ENCODE measurements at places on chromosomes 7 and 10. TPM values are rescaled to one million over a fixed set of nuclear protein-coding genes. Genes with fewer than 3 reads are reported as not detected.

- no peaks in the 10 kb centered on the region for H3K27me3 ChIP-seq
- H3K4me1 ChIP-seq: peaks cover 30% of the 10 kb centered on the region
- H3K27ac ChIP-seq: no peak overlapping the region
- DNase-seq: no peak
- H3K4me3 ChIP-seq: no peak overlapping the region
Observed at GRCh38 chr10:77290528-77291155, 347.0 kb downstream of the KCNMA1 start.

DNA sequence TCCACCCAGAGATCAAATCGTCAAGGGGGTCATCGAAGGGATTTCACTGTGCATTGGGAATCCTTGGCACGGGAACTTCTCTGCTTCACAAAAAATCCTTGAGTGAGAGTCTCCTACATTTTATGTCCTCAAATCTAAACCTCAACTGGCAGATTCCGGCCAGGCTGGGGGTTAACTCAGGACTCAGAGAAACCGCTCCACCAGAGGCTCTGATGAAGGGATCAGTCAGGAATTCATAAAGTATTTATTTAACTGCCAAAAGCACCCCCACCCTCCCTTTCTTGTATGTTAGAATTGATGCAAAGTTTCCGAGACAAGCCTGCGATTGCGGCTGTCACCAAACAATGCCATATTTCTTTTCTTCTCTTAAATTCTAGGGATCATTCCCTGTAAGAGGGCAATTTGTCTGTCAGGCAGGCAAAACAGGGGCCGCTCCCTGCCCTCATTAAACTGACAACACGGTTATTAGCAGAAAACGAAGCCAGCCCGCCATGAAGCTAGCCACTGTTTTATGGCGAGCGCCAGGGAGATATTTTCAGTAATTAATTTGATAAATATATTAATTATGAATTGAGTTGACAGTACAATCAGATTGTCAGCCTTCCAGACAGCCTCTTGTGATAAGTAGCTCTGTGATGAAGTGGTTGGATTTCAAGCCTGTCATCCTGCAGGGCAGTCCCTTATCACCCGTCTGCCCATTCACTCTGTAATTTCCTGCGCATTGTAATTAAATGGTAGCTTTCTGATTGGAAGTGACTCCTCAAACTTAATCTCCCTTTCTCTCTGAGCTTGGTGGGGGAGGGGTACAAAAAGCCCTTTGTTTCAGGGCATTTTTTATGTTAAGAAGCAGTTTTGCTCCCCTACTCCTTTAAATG is 153.0 kb upstream of the GPR26 start:
- H3K4me1 ChIP-seq: no peaks in the 10 kb centered on the region
- H3K27ac ChIP-seq: no peak overlapping the region
- peaks cover 27% of the 10 kb centered on the region for H3K27me3 ChIP-seq

DNA sequence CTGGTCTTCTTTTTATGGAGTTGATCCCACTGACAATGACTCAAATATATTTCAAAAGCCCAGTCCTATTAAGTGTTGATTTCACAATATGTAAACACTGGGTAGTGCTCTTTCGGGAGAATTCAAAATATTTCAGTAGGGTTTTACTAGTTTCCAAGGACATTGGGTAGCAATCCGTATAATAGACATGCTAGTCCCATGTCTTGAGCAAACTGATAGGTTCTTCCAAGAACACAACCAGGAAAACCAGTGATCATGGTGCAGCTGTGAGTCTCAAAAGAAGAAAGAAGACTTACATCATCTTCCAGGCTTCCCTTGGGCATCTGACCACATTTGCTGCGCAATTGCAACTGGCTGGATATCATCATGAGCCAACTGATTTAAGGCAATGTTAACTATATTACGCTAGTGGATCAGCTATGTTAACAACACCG is 59.3 kb upstream of the APBB1IP start:
- H3K4me3 ChIP-seq: no peak overlapping the region
- H3K27ac ChIP-seq: no peak overlapping the region
- no peaks in the 10 kb centered on the region for H3K36me3 ChIP-seq
- no peaks in the 10 kb centered on the region for H3K27me3 ChIP-seq
- no peak for DNase-seq

CHST15 gene
- total RNA-seq: 23.0 TPM

DNA sequence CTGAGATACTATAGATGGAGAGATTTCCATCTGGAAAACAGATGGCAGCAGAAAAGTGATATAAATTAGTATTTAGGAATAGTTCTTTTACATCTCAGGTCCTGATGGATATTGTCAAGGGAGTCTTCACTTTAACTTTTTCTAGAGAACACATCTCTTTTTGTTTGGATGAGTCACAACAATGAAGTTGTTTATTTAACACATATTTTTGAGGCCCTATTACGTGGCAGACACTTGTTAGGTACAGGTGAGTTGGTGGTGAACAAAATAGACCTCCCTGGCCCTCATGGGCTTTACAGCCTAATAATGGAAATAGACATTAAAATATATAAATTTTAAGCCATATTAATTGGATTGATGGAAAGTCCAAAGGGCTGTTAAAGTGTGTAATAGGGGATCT is 168.3 kb downstream of the VTI1A start:
- no peak overlapping the region for H3K4me3 ChIP-seq
- H3K27ac ChIP-seq: no peak overlapping the region
- DNase-seq: no peak
- no peaks in the 10 kb centered on the region for H3K36me3 ChIP-seq

PNLIPRP3 gene
- 1.9 TPM for total RNA-seq

DNA sequence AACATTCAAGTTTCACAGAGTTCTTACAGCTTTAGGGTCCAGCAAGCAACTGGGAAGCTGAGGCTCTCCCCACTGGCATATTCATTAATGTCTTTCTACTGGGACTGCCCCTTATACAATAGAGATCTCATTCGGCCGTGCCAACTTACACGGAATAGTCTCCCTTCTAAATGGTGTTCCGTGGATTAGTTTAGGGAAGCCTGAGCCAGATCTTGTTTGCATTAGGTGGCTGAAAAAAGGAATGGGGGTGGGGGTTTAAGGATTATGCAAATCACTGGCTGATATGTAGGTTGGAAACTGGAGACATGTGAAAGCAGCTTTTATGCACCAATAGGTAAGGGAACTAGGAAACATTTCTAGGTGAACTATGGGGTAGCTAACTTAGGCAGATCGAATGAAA is 218.3 kb downstream of the TRIL start:
- no peak for DNase-seq
- H3K4me1 ChIP-seq: peaks cover 4% of the 10 kb centered on the region
- no peaks in the 10 kb centered on the region for H3K27me3 ChIP-seq
- H3K27ac ChIP-seq: no peak overlapping the region
- H3K36me3 ChIP-seq: no peaks in the 10 kb centered on the region

PRTFDC1 gene
- total RNA-seq: 1.5 TPM

GRCh38 chr10:127276794-127277462 is 80.5 kb upstream of the INSYN2A start:
- no peak overlapping the region for H3K27ac ChIP-seq
- no peaks in the 10 kb centered on the region for H3K27me3 ChIP-seq
- H3K4me3 ChIP-seq: no peak overlapping the region

DNA sequence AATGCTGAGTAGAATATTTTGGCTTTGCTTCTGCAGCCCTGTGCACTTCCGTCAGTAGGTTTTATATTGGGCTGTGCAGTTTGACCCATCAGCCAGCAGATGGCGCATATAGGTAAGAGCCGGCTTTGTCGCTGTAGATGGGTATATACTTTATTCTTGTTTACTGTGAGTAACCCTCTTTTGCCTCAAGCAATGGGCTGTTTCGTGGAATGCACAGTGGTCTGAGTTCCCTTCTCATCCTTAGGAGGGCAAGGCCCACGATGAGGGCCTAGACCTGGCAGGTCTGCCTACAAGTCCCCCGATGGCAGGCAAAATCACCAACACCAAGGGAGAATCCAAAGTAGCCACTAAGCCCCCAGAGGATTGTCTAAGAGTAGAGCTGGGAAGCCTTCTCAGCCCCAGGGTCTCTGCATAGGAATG is 1002.9 kb upstream of the KCND2 start:
- H3K4me1 ChIP-seq: no peaks in the 10 kb centered on the region
- no peaks in the 10 kb centered on the region for H3K27me3 ChIP-seq
- no peak for DNase-seq
- H3K27ac ChIP-seq: no peak overlapping the region

DNA sequence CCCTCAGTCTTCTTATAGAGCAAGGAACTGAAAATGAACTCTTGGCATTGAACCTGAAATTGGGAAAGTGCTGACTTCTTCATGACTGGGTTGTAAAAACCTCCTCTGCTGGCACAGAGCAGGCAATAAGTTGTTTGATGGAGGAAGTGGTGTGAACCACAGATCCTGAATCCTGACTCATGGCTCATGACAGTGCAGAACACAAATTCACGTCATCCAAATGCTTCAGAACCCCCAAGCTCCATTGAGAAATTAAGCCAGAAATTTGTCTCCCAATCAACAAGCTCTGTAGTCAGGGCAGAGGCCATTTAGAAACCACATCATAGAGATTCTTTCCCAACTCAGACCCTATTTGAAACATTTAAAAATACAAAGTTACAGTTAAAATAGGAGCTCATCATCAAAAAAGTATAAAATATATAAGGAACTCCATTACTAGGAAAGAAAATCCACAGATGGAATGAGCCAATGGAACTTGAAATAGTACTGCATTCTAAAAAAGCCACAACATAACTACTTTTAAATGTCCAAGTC is 10.3 kb upstream of the STK17A start:
- H3K27ac ChIP-seq: peak overlapping the region; percentile 47
- no peaks in the 10 kb centered on the region for H3K27me3 ChIP-seq
- no peaks in the 10 kb centered on the region for H3K36me3 ChIP-seq
- no peaks in the 10 kb centered on the region for H3K4me1 ChIP-seq

DNA sequence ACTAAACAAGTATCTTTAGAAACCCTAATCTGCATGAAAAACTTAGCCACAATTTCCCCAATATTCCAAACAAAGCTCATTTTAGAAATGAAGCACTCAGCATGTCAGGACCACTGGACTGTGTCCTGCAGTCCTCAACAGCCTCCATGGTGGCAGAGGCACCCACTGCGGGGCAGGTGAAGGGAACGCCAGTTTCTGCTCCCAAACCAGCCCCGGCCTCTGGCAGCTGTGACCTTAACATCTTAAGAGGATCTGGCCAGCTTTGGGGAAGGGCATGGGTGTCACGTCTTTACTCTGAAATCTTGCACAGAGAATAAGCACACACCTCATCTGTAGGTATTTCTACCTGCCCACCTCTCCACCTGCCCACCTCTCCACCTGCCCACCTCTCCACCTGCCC is 262.7 kb downstream of the DNAJB6 start:
- DNase-seq: no peak
- no peak overlapping the region for H3K27ac ChIP-seq

SLC29A3 gene
- total RNA-seq: 1.8 TPM

- H3K36me3 ChIP-seq: no peaks in the 10 kb centered on the region
- H3K4me3 ChIP-seq: no peak overlapping the region
- DNase-seq: no peak
- H3K27ac ChIP-seq: no peak overlapping the region
- peaks cover 23% of the 10 kb centered on the region for H3K4me1 ChIP-seq
- H3K27me3 ChIP-seq: no peaks in the 10 kb centered on the region
Observed at GRCh38 chr7:130379019-130379418, 1.3 kb upstream of the CPA1 start.

OR2A5 gene
- total RNA-seq: not detected

KCTD7 gene
- 0.99 TPM for total RNA-seq

SHH gene
- not detected for total RNA-seq

SEMA3E gene
- total RNA-seq: 1.9 TPM

GRCh38 chr10:100998991-100999741 is 442 bp upstream of the LZTS2 start:
- peaks cover 75% of the 10 kb centered on the region for H3K4me1 ChIP-seq
- peaks cover 9% of the 10 kb centered on the region for H3K36me3 ChIP-seq
- peak overlapping the region; percentile 97 for H3K4me3 ChIP-seq
- no peaks in the 10 kb centered on the region for H3K27me3 ChIP-seq

- no peaks in the 10 kb centered on the region for H3K36me3 ChIP-seq
- no peak overlapping the region for H3K27ac ChIP-seq
- DNase-seq: no peak
- H3K4me1 ChIP-seq: no peaks in the 10 kb centered on the region
- no peaks in the 10 kb centered on the region for H3K27me3 ChIP-seq
Observed at GRCh38 chr10:129105266-129105665, 361.8 kb upstream of the MGMT start.

DNA sequence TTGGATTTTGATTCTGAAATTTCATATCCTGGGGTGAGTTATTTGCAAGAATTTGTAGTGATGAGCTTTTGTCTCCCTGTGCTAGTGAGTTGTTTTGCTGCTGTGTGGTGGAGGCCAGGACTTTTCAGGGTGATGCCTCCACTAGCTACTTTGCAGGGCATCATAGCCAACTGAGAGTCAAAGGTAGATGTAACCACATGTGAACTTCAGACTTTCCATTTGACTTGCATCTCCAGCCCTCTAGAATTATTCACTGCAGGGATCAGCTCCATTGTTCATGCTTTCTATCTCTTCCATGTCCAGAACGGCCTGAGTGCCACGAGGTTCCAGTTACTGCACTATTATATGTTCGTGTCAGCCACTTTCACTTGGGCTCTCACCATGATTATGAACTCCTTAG is 534.3 kb downstream of the GRM8 start:
- no peak overlapping the region for H3K27ac ChIP-seq
- H3K4me1 ChIP-seq: no peaks in the 10 kb centered on the region
- no peak for DNase-seq
- H3K27me3 ChIP-seq: no peaks in the 10 kb centered on the region

- H3K27ac ChIP-seq: no peak overlapping the region
- no peak for DNase-seq
- H3K36me3 ChIP-seq: no peaks in the 10 kb centered on the region
- H3K27me3 ChIP-seq: peaks cover 4% of the 10 kb centered on the region
Observed at GRCh38 chr10:11043039-11043438, 25.4 kb downstream of the CELF2 start.

SMKR1 gene
- total RNA-seq: not detected

DNA sequence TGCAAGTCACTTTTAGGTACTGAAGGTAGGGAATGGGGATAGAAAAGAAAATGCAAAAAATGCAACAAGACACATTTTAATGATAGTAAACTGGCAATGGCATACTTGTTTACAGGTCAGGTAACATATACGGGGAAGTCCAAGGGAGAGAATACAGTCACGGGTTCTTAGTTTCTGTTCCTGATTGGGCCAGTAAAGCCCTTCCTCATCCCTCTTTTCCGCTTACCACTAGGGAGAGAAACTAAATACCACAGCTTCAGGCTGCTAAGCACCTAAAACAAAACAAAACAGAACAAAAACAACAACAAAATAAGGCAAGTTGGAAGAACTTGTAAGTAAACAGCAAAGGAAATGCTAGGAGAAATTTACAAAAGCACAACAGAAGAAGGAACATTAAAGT is 65.2 kb upstream of the OGDHL start:
- H3K36me3 ChIP-seq: no peaks in the 10 kb centered on the region
- no peak overlapping the region for H3K4me3 ChIP-seq
- no peak for DNase-seq
- H3K27ac ChIP-seq: no peak overlapping the region
- no peaks in the 10 kb centered on the region for H3K4me1 ChIP-seq
- no peaks in the 10 kb centered on the region for H3K27me3 ChIP-seq
